Dermis blood vessel endothelial cell (primary cell): ENCODE measurements at places on chromosomes 1 and 21. TPM values are rescaled to one million over a fixed set of nuclear protein-coding genes. Genes with fewer than 3 reads are reported as not detected.

Gene FAM110D
- total RNA-seq = 11.6 and 12.9 TPM in 2 replicates

Gene DNAJC28
- total RNA-seq = 1.9 and 2.6 TPM in 2 replicates

- DNase-seq = no peak
Observed at GRCh38 chr1:36115200-36115669, 9.8 kb downstream of the COL8A2 start.

DNA sequence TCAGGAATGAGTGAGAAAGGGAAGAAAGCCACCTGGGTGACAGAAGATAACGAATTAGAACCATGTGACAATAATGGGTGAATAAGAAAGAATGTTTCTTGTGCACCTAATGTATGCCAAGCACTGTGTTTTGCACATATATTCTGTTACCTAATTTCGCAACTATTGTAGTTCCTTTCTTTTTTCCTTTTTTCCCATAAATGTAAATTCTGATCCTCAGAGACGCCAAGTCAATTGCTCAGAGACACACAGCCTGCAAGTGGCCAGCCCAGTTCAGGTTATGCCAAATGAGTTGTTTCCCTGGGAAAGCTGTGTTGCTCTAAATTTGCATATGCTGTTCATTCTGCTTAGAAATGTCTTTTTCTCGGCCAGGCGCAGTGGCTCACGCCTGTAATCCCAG lies 1.7 kb upstream of the RSPO1 start:
- no peak for DNase-seq

DNA sequence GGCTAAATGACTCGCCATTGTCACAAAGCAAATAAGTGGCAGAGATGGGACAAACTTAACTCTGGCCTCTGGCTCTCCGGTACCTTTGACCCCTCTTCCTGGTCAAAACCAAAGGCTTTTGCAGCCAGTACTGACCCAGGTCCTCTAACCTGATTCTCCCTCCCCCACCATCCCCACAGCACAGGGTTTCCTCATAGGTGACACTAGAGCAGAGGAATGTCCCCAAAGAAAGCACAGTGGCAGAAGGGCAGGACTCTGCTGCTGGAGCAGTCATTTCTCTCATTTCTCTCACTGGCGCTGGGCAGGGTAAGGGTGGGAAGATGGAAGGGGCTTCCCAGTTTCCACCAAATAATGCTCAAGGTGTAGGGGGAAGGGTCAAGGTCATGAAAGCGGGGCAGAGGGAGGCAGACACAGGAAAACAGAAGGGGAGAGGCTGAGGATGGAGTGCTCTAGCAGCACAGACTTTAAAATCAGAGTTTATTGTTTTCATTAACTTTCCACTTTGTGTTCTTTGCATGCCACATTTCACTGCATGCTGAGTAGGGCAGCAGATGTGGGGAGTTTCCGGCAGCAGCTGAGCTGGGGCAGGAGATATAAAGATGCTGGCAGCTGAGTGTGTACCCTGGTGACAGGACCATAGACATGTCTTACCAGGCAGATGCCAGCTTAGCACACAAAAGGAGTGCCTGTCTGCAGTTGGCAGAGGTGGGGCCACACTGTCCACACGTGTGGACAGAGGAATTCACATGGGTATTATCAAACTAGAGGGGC lies 80.5 kb downstream of the FAM78B start:
- DNase-seq = no peak

Gene CCDC17
- 1.2 and 1.6 TPM in 2 replicates for total RNA-seq

Gene RGS16
- total RNA-seq = 1.2 and 2.0 TPM in 2 replicates

- peak; percentile 23 for DNase-seq
Observed at GRCh38 chr1:179169616-179170467, 59.6 kb downstream of the ABL2 start.

GRCh38 chr1:13929313-13929712 lies 229.3 kb downstream of the PRDM2 start:
- no peak for DNase-seq

DNA sequence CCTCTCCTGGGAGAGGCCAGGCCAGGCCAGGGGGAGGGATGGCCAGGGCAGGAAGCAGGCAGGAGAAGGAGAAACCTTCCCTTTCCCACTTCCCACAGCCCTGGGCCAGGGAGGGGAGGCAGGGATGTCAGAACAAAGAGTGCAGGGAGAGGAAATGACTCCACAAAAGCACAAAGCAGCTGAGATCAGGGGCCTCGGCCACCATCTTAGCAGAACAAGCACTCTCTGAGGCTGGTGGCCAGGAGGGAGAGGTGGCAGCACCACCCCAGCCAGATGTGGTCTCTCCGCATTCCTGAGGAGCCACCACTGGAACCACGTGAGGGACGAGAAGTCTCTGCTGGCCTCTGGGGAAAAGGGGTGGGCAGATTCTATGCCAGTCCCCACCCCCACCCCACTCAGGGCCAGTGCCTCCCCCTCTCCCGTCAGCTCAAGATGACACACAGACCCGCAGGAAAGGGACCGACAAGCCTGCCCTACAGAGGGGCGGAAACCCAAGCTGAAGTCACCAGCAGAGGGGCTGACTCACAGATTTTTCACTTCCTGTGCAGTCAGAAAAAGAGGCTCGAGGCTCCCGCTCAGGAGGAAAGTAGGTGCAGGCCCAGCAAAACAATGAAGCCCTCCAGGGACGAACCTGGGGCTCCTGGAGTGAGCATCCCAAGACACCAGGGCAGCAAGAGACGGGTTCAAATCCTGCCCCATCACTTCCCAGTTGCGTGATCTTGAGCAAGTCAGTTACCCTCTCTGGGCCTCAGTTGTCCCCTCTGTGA lies 24.1 kb upstream of the ALDH4A1 start:
- DNase-seq = peak; percentile 98

DNA sequence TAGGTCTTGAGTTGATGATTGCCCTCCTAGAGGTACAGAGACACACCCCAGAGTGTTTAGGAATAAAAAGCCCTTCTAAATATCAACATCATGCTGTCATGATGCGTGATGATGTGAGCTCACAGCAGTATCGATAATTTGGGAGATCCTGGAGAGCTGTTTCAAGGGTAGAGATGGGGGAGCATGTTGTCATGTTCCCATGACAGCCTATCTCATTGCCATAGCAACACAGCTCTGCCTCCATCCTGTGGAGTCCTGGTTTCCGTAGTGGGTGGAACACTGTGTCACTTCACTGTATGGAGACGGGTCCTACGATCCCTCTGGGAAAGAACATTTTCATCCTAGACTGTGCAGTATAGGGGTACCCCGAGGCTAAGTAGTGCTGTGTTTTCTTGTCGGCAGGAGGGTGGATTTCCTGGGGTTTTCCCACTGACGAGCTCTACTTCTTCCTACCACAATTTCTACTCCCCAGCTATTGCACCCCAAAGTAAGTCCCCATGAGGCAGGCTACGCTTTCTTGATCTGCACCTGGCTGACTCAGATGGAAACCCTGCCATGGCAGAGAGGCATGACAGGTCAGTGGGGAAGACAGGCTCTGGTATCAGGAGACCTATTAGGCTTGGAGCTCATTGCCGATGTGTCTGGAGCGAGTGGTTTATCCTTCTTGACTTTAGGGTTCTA lies 7.2 kb downstream of the KISS1 start:
- DNase-seq = peak; percentile 32

Gene C4BPB
- 0.34 TPM in 1 of 2 replicates, not detected in the other for total RNA-seq

- DNase-seq = no peak
Observed at GRCh38 chr1:10014016-10014415, 17.0 kb downstream of the RBP7 start.

DNA sequence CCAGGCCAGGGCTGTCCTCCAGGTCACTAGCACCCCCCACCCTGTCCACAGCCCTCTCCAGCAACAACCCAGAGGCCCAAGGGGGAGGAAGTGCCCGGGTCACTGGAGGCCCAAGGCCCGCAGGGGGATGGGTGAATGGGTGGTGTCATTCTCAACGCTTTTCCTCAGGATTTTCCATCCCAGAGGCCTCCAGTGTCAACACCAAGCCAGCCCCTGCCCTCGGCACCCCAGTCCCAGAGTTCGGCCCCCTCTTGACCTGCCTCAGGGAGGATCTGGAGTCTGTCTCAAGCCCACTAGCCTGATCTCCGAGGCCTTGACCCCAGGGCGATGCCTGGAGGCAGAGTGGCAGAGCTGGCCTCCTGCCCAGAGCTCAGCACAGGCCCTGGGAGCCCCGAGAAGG lies 5.1 kb downstream of the TMEM82 start:
- DNase-seq = no peak

DNA sequence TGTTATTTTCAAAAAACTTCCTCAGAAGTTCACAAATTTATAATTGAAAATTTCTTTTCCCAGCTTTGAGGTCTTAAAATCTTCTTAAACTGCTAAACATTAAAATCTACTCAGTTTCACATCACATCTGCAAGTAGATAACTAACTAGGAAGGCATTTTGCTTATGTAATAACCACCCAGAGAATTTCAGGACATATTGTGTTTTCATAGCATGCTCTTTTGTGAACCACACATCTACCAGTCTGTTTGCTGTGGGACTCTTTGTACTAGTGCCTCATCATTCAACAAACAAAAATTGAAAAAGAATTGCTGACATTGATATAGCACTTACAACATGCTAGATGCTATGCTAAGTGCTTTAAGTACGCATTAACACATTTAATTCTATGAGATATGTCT lies 31.6 kb upstream of the C1orf146 start:
- no peak for DNase-seq

DNA sequence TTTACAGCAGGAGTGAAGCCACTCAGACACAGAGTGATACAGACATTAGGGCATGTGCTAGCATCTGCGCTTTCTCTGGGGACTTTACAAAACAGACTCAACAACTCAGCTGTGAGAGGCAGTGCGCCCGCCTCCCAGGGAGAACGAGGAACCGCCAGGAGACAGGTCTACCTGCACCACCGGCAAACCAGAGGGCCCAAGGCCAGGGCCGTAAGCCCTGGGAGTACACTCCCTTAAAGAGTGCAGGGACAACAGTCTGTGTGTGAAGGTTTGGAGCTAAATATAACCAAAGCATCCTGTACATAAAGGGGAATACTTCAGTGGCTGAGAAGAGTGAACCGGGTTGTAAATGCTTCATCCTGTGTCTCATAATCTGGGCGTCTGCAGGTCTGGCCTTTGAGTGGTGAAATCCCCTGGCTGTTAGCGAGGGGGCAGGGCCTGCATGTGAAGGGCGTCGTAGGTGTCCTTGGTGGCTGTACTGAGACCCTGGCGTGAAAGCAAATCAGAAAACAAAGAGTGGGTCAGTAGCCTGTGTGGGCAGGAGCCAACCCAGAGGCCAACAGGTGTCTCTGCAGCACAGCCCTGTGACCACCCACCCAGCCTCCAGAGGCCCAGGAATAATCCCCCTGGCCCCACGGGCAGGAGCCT lies 86.9 kb downstream of the CD247 start:
- DNase-seq = no peak

GRCh38 chr1:245398180-245398579 lies 243.4 kb downstream of the KIF26B start:
- DNase-seq = no peak

Gene PDZK1
- 0.33 and 0.34 TPM in 2 replicates for total RNA-seq

- no peak for DNase-seq
Observed at GRCh38 chr1:107058245-107059032, 2.0 kb downstream of the PRMT6 start.

DNA sequence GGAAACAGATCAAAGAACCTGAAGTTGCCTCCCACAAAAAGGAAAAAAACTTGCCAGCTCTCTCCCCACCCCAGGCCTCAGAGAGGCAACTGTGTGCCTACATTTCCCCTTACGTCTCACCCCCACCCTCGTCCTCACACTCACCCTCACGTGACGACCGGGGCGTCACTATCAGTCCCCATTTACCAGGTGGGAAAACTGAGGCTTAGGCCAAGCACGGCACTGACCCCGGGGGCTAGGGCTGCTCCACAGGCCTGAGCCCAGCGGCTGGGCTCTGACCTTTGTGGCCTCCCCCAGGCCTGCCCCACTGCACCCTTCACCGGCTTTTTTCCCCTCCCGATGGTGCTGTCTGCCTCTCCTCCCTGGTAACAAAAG lies 51.5 kb upstream of the RUNX3 start:
- no peak for DNase-seq

Gene SLC6A9
- 0.23 TPM in 1 of 2 replicates, not detected in the other for total RNA-seq

DNA sequence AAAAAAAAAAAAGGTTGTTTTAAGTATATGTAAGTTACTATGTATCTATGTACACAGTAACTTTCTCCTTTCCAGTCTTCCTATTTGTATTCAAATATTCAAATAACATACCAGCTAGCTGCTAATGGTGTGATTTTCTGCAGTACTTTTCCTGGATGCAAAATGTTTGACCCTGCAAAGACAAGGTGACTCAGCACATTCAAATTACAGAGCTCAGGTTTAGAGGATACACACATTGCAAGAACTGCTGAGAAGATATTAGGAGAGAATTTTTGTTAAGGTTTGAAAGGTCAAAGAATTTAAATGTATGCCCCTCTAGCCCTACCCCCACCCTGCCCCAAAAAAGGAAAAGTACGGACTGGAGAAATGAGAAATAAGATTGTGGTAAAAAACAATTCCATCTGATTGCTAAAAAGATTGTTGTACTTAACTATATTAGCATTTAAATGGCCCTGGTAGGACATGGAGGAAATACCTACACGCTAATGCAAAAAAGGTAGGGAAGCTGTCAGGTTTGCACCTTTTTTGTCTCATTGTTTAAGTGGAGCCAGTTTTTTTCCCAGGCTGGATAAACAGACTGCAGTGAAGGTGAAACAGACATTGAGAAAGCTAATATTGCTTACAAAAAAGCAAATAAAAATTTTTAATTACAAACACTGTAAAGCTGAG lies 45.6 kb downstream of the ZNF281 start:
- DNase-seq = peak; percentile 37

- DNase-seq = peak; percentile 36
Observed at GRCh38 chr1:209659909-209660308, 7.7 kb upstream of the LAMB3 start.

DNA sequence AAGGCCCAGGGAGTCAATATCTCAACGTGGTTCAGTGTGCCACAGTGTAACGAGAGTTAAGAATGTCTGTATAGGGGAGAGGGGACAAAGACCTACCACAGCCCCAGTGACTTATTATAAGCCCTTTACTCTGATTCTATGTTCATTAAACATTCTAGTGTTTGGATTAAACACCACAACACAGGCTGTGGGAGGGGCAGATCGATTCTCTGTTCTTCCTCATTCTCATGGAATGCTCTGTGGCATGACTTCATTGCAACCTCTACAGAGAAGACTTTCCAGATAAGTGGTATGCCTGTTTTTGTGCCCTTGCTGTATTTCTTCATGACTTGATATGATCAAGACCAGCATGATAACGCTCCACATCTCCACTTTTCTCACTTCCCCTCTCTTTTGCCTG lies 39.0 kb upstream of the CD5L start:
- DNase-seq = no peak

Gene LCA5L
- 0.70 and 1.7 TPM in 2 replicates for total RNA-seq

DNA sequence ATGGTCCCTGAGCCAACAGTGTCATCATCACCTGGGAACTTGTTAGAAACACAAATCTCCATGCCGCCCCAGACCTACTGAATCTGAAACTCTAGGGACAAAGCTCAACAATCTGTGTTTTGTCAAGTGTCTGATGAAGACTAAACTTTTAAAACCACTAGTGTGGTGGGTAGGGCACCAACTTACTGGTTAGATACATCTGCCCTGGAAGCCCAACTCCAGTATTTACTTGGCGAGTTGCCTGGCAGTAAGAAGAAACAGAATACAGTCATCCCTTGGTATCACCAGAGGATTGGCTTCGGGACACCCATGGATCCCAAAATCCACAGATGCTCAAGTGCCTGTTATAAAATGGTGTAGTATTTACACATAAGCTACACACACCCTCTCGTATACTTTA lies 367.9 kb upstream of the DUSP10 start:
- no peak for DNase-seq

Gene PCAT6
- total RNA-seq = 0.51 TPM in 1 of 2 replicates, not detected in the other
